ENCODE measurements at places on chromosomes 2 and 18.
A peak's percentile ranks its signal among the peaks of the same experiment; 100 is the strongest.

GRCh38 chr2:187918996-187919821 is 365.0 kb upstream of the TFPI start:
- no peak for DNase-seq

DNA sequence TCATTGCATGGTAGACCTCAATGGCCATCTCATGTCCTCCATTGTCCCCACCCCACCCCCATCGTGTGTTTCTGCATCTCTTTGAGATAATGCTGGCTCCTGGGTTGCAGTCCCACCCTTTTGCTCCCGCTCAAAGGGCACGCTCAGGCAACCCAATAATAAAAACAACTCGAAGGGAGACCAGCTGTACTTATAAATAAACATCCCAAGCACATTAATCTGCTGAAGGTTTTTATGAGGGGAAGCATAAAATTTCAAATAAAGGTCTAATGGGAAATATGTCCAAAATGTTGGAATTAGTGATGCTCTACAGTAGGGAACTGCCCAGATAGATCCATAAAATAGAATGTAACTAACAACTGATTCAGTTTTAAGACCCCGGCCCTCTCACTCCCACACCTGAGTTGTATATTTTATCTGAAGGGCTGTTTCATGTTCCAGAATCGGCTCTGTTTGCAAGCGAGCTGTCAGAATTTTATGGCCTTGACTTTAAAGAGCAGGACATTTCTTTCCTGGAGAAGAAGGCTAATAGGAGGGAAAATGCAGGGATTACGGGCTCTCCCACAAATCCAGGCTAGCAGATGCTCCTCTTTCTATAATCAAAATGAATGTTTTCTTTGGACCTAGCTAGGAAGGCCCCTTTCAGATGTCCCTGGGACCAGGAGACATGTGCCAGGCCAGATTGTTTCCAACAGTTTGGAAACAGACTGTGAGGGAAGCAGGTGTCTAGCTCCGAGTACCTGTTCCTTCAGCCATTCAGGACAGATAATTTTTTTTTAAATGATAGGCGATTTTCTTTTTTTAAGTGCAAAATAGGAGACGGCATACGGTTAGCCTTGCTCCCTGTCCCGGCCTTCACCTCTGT is 103.7 kb downstream of the APOB start:
- DNase-seq = no peak

- DNase-seq = no peak
These were observed 36.0 kb downstream of the LONRF2 start for GRCh38 chr2:100286318-100286717.

- DNase-seq = no peak
These were observed 52.4 kb downstream of the INHBB start for GRCh38 chr2:120398051-120398995.

GRCh38 chr18:10343778-10344177 is 110.7 kb upstream of the APCDD1 start:
- DNase-seq = no peak

- DNase-seq = no peak
These were observed 36.6 kb downstream of the EHBP1 start for GRCh38 chr2:62741954-62742722.

- peak; percentile 44 for DNase-seq
These were observed 42.9 kb upstream of the MYO1B start for GRCh38 chr2:191202209-191202721.

DNA sequence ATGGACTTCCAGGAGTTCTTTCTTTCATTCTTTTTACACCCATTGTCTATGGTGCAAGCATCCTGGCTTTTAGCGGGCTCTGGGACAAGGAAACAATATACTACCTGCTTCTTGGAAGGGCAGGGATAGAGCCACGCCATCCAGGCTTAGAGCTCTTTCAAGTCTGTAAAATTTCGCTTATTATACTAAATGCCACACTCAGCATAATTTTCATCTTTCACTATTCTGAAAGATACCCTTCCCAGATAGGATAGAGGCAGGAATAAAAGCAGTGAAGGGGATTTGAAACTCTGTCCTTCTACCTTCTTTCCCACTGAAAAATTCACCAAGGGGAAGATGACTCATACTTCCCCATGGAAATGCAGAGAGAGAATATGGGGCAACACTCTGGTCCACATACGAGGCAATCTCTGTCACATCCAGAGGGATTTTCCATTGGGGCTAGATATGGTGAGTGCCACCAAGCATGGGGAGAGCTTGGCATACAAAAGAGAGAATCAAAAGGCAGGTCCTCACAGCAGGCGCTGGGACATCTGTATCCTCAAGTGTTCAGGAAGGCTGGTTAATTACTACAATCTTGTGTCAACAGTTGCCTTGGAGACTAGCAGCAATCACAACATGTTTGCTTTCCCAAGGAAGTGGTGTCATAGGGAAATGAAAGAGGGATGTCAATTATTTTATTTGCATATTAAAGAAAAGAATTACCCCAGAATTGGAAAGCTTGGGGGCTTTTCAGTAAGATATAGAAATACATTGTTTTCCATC is 127.6 kb downstream of the TDRD15 start:
- no peak for DNase-seq

- no peak for DNase-seq
These were observed 48.0 kb downstream of the ZNF407 start for GRCh38 chr18:74645679-74646078.

GRCh38 chr2:165423081-165423480 is 46.4 kb upstream of the CSRNP3 start:
- DNase-seq = no peak

DNA sequence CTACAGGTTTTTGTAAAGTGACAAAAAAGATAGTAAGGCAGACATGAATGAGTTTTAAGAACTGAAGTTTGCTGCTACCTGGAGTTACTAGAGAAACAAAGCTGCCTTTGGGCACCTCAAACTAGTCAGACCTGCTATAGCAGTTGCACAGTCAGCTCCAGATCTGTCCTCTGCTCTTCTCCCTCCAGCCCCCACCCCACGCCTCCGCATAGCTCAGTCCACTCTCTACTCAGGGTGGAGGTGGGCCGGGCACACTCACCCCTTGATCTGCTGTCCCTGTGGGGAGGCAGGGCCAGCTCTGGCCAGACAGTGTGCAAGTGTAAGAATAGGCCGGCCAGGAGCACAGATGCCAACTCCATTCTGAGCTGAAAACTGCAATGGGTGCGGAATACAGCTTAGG is 4.1 kb downstream of the SERTAD2 start:
- DNase-seq = no peak

GRCh38 chr2:114919985-114920384 is 477.5 kb downstream of the DPP10 start:
- no peak for DNase-seq

GRCh38 chr2:61354543-61355197 is 116.2 kb downstream of the USP34 start:
- no peak for DNase-seq

- no peak for DNase-seq
These were observed 527.6 kb upstream of the ZEB2 start for GRCh38 chr2:145047554-145047953.

GRCh38 chr2:171317492-171318125 is 116.2 kb downstream of the METTL8 start:
- no peak for DNase-seq

DNA sequence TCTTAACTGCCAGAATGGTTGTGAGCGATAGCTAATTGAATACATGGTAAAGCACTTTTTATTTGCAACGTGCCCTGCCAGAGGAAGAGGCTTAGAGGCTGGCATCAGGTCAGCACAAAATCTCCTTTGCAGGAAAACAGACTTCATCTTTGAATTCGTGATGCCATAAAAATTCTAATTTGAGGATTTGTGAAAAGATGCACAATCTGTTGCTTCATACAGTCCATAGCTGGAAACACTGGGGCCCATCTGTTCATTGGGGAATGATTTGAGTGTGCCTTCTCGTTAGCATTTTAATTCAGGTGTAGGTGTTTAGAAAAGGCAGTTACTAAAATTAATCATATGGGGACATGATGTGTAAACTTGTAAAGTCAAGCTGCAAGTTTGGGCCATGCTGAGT is 876.0 kb downstream of the SLC4A3 start:
- no peak for DNase-seq

DNA sequence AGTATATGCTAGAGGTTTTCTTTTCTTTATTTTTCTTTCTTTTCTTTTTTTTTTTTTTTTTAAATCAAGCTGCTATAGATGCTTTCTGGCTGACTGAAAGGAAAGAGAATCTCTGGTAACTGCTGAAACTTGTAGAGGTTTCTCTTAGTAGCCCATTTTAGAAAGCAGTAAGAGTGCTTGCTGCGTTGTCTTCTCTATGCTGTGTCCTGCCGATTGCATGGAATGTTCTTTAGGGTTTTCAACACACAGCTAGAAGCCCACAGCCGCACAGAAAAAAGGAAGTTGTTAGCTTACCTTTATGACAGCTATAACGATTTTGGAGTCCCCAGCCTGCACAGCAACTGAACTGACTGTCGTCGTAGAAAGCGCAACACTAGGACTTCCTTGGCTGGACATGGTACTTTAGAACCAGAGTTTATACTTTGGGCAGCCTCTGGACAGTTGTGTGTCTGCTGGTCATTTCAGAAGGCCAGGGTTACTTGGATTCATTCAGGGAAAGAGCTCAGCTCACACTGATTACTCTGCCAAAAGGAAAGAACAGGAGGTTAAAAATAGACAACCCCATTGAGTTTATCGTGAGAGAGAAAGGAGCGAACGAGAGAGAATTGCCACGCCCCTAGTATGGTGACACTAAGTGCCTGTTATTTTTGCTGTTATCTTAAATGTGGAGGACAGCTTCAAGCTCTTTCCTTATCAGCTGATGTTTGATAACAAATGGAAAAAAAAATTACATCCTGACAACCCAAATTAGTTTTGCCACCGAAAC is at the start of gene CCDC141:
CCDC141 (minus strand) TSS at position 592 of the 766 bp plus-strand sequence; CDS start at position 396, 196 bp downstream.
- DNase-seq = no peak

- DNase-seq = no peak
These were observed 56.9 kb downstream of the DPYSL5 start for GRCh38 chr2:26904839-26905238.

DNA sequence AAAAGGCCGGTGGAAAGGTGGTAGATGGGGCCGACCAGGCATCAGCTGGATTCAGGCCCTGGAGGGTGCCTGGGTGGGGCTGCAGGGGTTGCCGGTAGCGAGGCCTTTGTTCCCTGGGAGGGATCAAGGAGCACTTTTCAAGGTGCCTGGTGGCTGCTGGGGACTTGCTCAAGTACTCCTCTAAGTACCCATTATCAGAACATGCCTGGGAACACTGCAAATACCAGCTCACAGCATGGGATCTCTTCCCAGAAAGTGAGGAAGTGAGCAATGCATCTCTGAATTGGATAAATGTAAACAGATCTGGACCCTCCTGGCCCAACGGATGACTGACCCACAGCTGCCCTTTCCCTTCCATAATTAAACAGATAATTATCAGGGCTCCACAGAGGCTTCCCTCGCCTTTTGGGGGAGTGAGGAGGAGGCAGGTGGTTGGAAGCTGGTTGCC is 210.5 kb downstream of the SH3RF3 start:
- peak; percentile 24 for DNase-seq

DNA sequence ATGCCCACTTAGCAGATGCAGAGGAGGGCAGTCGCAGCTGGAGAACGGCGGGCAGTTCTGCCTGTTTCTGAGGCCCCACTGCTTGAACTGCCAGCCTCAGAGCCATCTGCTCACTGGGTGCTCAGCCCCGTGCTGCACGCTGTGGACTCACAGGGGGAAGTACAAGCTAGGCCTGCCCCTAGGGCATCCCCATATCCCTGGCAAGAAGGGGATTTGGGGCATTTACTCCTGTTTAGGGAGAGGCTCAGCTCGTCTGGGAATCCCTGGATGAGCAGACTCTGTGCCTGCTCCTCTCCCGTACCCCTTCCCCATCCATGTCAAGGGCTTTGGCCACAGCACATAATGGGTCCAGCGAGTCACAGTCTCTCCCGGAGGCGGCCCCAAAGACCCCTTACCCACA is 169.8 kb upstream of the PKDCC start:
- DNase-seq = no peak

DNA sequence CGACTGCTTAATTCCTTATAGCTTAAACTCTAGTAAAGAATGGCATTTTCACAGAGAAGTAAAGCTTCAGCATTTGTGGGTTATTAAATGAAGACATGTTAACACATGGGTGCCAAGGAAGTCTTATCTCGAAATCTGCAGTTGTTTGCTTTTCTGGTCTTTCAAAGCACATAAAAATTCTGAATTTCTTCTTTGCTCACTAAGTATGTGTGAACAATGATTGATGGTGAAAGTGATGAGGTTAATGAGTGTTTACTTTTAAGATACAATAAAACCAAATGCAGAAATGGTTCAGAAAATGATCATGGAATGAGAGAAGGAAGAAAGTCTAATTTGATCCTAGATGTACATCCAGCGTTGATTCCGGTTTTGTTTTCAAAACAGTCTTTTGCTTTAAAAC is 234.6 kb upstream of the RAB12 start:
- DNase-seq = no peak

DNA sequence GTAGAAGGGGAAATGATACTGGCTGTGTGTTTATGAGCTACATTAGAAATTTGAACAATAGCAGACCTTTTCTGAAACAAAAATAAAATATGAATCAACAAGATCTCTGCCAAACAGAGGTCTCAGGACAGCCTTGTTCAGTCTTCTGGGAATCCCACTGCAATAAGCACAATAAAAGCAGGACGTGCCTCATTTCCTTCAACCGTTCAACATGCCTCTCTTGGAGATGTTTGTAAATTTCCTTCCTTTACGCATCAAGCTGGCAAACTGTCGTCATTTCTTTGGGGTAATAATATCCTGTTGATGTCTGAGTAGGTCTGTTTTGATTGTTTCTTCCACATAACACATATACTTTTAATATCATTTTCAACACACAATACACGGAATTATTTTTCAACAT is 77.2 kb downstream of the TCF4 start:
- DNase-seq = peak; percentile 99

- no peak for DNase-seq
These were observed 187.1 kb upstream of the PIK3C3 start for GRCh38 chr18:41767960-41768359.

GRCh38 chr2:134249755-134250154 is 4.1 kb upstream of the MGAT5 start:
- DNase-seq = no peak

- DNase-seq = no peak
These were observed 255.7 kb downstream of the HDAC4 start for GRCh38 chr2:239145106-239145505.

DNA sequence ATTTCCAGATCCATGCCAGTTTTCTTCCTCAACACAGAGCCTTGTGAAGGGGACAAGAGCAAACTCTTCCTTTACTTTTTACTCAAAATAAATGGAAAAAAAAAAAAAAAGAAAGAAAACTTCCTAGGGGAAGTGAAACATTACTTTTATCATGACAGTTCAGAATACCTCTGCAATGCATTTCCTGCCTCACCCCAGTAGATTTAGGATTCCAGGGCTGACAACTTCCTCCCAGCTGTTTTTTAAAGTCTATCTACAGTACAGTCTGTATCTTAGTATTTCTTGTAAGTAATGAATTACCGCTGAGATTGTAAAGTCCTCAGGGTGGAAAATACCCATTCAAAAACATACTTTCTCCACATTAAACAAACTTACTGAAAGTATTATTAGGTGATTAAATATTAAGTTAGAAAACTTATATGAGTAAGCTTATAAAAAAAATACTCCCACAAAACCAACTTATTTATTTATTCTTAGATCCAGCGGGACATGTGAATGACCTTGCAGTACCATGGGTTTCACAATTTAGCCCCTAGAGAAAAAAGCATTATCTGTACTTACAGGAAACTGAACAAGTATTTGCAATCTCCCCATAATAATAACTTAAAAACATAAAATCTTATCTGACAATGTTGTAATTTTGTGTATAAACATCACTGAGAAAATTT is 117.7 kb downstream of the RBMS1 start:
- DNase-seq = peak; percentile 68

All from dermis microvascular lymphatic vessel endothelial cell (primary cell).